ENCODE measurements at places on chromosomes 12 and 14.

DNA sequence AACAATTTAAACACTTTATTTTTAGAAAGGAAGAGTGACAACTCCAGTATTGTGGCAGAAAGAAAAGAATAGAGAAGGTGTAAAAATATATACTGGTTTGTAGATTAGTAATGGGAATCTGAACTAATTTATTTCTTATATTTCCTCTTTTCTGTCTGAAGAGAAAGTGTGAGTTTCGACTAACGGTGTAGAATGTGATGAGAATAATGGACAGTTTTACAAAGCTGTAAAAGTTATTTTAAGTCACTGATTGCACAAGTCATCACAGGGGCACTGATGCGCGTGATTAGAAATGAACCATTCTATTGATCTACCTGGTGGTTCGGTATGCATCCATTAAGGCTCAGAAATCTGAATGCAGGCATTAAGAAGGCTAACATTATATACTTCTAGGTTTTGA, 158.5 kb upstream of the ATXN7L3B start:
- no peak for DNase-seq

DNA sequence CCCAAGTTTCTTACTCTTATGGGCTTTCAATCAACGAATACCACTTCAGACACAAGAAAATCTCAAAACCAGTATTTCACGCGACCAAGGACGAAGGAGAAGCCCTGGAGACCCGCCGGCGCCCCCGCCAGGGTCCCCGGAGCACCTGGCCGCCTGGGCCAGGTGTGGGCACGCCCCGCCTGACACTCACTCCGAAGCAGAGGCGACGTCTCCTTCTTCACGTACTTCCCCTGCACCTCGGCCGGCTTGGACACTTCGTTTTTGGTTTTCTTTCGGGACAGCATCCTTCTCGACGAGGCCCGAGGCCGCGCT, 466 bp downstream of the SAV1 start:
- DNase-seq: no peak

- no peak for DNase-seq
Observed at GRCh38 chr14:69354383-69355153, 43.5 kb downstream of the ERH start.

- no peak for DNase-seq
Observed at GRCh38 chr14:23449314-23449713, 13.9 kb upstream of the MYH7 start.

- DNase-seq: no peak
Observed at GRCh38 chr14:60705100-60705499, 19.1 kb downstream of the SIX4 start.

- DNase-seq: no peak
Observed at GRCh38 chr14:101054671-101055070, 151.1 kb upstream of the RTL1 start.

All from AG09319 (cell line).